ENCODE measurements at places on chromosomes 3 and 15. TPM values are rescaled to one million over a fixed set of nuclear protein-coding genes. Genes with fewer than 3 reads are reported as not detected.

ZNF35 gene
- 28.3 TPM for total RNA-seq

ITIH3 gene
- 1.3 TPM for total RNA-seq

RASL12 gene
- total RNA-seq, result 116 TPM

FRMD5 gene
- total RNA-seq, result not detected

CHRNA3 gene
- total RNA-seq, result not detected

CP gene
- total RNA-seq, result 2.2 TPM

HGD gene
- 6.4 TPM for total RNA-seq

TRIM59 gene
- total RNA-seq, result 5.1 TPM

RABL3 gene
- total RNA-seq, result 9.1 TPM

DNA sequence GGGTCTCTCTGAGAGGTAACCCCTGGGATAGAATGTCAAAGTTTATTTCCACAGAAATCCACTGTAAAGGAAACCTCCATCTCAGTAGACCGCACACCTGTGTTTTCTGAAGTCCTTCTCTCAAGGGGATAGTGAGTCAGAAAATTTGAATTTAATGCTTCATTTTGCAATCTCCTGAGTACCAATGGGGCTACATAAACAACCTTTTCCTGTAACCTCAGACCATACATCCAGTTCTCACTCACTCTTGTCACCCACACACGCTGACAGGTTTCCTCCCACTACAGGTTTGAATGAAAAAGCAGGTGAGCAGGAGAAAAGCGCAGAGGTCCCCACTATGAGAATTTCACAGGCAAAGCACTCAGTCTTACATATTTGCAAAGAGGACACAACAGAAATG, 165.3 kb upstream of the MCTP2 start:
- no peak overlapping the region for H3K4me3 ChIP-seq
- no peak for DNase-seq
- no peaks in the 10 kb centered on the region for H3K4me1 ChIP-seq
- no peak overlapping the region for H3K27ac ChIP-seq

GRCh38 chr3:194607592-194608389, 25.4 kb downstream of the TMEM44 start:
- H3K27me3 ChIP-seq, result no peaks in the 10 kb centered on the region
- H3K27ac ChIP-seq, result no peak overlapping the region
- H3K4me3 ChIP-seq, result no peak overlapping the region
- DNase-seq, result no peak
- H3K4me1 ChIP-seq, result no peaks in the 10 kb centered on the region
- H3K36me3 ChIP-seq, result no peaks in the 10 kb centered on the region

DNA sequence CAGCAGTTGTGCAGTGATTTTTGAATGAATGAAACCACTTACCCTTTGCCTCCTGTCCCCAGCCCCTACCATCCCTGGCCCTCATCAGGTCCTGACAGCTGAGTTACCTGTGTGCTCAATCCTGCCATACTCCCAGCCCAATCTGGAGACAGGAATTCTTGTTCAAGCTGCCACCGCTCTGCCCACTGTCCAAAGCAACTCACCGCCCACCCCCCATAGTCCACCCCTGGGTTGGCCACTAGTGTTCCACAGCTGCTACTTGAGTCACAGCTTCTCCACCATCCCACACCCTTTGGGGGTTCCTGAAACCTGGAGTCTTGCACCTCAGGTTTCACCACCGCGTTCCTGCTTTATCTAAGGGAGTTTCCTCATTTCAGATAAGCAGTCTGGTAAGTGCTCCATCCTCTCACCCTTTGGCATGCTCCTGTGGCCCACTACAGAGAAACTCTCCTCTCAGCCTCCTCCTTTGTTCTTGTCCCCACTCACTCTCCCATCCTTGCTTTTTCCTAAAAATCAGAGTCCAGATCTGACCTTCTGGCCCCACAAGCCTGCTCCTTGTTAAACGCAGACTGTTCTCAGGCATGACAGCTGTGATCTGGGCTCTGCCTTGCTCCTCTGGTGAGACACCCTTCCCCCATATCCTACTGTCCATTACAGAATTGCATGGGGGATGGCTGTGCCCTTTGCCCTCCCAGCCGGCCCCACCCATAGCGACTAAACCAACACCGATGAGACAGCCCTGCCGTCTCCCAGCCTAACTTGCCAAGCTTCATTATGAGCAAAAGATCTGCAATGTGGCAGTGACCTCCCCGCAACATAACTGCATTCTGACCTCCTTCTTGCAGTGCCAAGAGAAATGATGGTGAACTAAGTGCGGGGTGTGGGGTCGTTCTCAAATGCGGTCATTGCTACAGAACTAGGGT, 50.0 kb downstream of the CYP19A1 start:
- no peaks in the 10 kb centered on the region for H3K4me1 ChIP-seq
- H3K27me3 ChIP-seq, result no peaks in the 10 kb centered on the region
- H3K27ac ChIP-seq, result no peak overlapping the region
- no peak overlapping the region for H3K4me3 ChIP-seq

DNA sequence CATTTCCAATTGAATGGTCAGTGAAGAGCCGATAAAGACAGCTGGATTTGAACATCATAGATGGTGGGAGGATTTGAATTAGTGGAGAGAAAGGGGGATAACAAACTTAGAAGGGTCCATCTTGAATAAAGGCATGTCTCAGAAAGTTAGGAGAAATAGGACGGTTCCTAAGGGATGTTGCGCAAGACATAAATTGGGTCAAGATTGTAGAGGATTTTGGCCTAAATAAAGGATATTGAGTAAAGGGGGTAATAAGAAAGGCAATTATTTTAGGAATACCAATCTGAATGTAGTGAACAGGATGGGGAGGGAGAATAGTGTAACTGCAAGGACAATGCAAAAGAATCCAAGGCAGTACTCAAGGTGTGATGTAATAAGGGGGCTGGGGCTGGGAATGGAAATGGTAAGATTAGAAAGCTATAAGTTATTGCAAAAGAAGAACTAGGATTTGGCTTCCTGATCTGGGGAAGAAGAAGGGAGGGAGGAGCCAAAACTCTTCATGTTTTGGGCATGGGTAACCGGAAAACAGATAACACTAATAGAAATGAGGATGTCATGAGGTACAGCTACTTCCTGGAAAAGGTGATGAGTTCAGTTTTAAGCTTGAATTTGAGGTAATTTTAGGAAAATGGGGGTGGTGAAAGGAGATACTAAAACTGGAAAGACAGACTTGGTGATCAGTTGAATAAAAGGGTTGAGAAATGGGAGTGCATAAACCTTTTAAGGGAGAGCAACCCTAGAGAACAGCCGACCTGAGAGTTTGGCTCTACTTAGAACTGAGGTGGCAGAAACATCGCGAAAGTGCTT, 17.3 kb upstream of the TRPC1 start:
- no peaks in the 10 kb centered on the region for H3K4me1 ChIP-seq
- no peaks in the 10 kb centered on the region for H3K36me3 ChIP-seq
- H3K27me3 ChIP-seq, result no peaks in the 10 kb centered on the region
- no peak overlapping the region for H3K4me3 ChIP-seq

DNA sequence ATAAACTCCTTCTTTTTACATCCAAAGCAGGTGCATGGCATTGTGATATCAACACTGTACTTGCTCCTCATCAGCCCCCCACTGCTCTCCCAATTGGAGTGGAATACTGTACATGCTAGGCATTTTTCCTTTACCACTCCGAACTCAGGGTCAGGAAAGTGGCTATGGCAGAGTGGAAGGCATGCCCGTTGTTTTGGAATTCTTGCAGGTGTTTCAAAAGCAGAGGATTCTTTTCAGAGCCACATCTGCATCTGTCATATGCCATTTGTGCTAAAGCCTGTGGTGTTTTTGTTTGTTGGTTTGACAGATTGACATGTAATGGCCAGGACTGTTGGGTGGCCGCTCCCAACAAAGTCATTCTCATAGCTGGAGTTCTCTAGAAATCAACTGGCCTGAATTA, 41.7 kb downstream of the SOX2 start:
- H3K27ac ChIP-seq, result no peak overlapping the region
- H3K27me3 ChIP-seq, result peaks cover 7% of the 10 kb centered on the region

- DNase-seq, result no peak
- no peaks in the 10 kb centered on the region for H3K27me3 ChIP-seq
- no peaks in the 10 kb centered on the region for H3K36me3 ChIP-seq
- H3K27ac ChIP-seq, result no peak overlapping the region
Observed at GRCh38 chr15:52082197-52083036, 30.2 kb downstream of the BCL2L10 start.

DNA sequence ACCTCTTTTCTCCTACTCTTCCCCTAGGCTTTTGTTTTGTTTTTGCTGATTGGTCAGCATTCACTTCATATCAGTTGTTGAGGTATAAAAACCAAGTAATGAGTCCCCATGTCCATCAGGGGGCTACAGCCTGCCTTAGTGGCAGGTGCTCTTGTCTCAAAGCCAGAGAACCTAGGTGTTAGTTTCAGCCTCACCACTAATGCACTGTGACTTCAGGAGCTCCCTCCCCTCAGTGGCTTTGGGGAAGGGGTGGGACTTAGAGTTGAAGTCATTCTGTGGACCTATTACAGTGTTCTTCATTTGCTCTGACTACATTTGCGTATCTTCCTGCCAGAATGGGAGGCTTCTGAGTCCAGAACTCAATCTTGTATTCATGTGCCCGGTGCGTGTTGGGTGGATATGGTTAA, 41.6 kb downstream of the NR2C2 start:
- no peak for DNase-seq
- no peaks in the 10 kb centered on the region for H3K4me1 ChIP-seq
- H3K27ac ChIP-seq, result no peak overlapping the region
- H3K27me3 ChIP-seq, result no peaks in the 10 kb centered on the region
- no peak overlapping the region for H3K4me3 ChIP-seq
- no peaks in the 10 kb centered on the region for H3K36me3 ChIP-seq

DNA sequence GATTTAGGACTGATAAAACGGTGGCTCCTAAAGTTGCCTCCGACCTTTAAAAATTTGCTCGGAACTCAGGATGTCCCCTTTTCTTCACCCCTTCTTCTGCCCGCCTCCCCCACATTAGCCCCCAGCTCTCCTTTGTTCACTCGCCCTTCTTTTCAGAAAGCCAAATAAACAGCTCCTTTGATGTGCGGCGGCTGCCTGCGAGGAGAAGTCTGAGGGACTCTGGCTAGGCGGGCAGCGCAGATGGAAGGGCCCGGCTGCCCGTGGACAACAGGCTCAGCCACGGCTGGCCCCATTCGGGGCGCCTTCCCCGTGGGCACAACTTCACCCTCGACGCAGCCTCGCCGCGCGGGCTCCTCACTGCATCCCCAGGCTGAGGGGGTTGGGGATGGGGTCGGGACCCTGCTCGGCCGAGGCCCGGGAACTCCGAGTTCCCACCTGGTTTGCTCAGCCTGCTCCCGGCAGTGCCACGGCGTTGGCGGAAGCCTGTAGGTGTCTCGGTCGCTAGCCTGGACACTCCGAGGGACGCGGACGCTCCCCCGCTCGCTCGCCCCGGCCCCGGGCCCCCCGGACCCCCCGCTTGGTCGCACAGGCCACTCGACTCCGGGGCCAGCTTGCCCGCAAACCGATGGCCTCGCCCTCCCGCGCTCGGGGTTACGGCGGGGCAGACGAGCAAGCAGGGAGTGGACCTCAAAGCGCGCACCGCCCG, 897 bp upstream of the TLE3 start:
- H3K4me1 ChIP-seq, result no peaks in the 10 kb centered on the region
- H3K27ac ChIP-seq, result peak overlapping the region; percentile 94
- H3K4me3 ChIP-seq, result peak overlapping the region; percentile 64
- H3K36me3 ChIP-seq, result no peaks in the 10 kb centered on the region
- H3K27me3 ChIP-seq, result no peaks in the 10 kb centered on the region

GRCh38 chr3:5485427-5485826, 297.9 kb downstream of the EDEM1 start:
- H3K4me1 ChIP-seq, result no peaks in the 10 kb centered on the region
- H3K27me3 ChIP-seq, result no peaks in the 10 kb centered on the region
- H3K4me3 ChIP-seq, result no peak overlapping the region

GRCh38 chr3:56751056-56751707, 50.6 kb downstream of the ARHGEF3 start:
- no peaks in the 10 kb centered on the region for H3K27me3 ChIP-seq
- no peaks in the 10 kb centered on the region for H3K36me3 ChIP-seq
- no peak for DNase-seq
- peak overlapping the region; percentile 27 for H3K27ac ChIP-seq
- no peak overlapping the region for H3K4me3 ChIP-seq

- no peaks in the 10 kb centered on the region for H3K36me3 ChIP-seq
- DNase-seq, result no peak
- no peaks in the 10 kb centered on the region for H3K4me1 ChIP-seq
- H3K27me3 ChIP-seq, result no peaks in the 10 kb centered on the region
- H3K27ac ChIP-seq, result no peak overlapping the region
- no peak overlapping the region for H3K4me3 ChIP-seq
Observed at GRCh38 chr3:37872413-37873160, 10.9 kb downstream of the CTDSPL start.

GRCh38 chr3:14799146-14799545, 19.6 kb upstream of the FGD5 start:
- no peak overlapping the region for H3K4me3 ChIP-seq
- H3K27ac ChIP-seq, result no peak overlapping the region
- no peaks in the 10 kb centered on the region for H3K36me3 ChIP-seq
- no peak for DNase-seq
- no peaks in the 10 kb centered on the region for H3K27me3 ChIP-seq

GRCh38 chr3:193829781-193830180, 236.8 kb downstream of the OPA1 start:
- H3K4me3 ChIP-seq, result no peak overlapping the region
- no peaks in the 10 kb centered on the region for H3K36me3 ChIP-seq
- H3K27ac ChIP-seq, result no peak overlapping the region
- H3K27me3 ChIP-seq, result no peaks in the 10 kb centered on the region
- no peaks in the 10 kb centered on the region for H3K4me1 ChIP-seq

DNA sequence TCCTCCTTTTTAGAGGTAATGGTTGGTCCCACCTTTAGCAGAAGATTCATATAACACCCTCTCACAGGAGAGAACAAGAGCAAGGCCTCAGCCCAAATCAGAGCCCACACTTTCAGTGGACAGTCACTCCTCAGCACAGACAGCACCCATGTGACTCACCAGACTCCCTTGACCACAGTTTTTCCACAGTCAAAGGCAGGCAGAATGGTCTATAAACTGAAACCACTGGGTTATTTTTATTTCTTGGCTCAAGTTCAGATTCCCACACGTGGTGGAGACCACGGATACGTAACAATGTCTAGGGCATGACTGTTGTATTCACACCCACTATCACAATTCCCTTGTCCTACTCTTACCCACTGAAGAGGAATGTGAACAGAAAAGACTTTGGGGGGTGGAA, 237.8 kb upstream of the UBE2E1 start:
- H3K4me1 ChIP-seq, result no peaks in the 10 kb centered on the region
- no peak overlapping the region for H3K4me3 ChIP-seq
- H3K36me3 ChIP-seq, result no peaks in the 10 kb centered on the region
- H3K27me3 ChIP-seq, result no peaks in the 10 kb centered on the region

GRCh38 chr3:151793636-151794035, 20.3 kb upstream of the AADAC start:
- no peaks in the 10 kb centered on the region for H3K36me3 ChIP-seq
- no peak for DNase-seq
- H3K27me3 ChIP-seq, result no peaks in the 10 kb centered on the region

GRCh38 chr3:124553178-124553577, 177.1 kb upstream of the UMPS start:
- no peak for DNase-seq
- no peak overlapping the region for H3K4me3 ChIP-seq
- no peaks in the 10 kb centered on the region for H3K36me3 ChIP-seq
- H3K27ac ChIP-seq, result no peak overlapping the region
- H3K27me3 ChIP-seq, result no peaks in the 10 kb centered on the region
- H3K4me1 ChIP-seq, result no peaks in the 10 kb centered on the region
